Activated CD4-positive, alpha-beta T cell treated with anti-CD3 and anti-CD28 coated beads, Interleukin-2, amount 50 U/mL, for 4 hours (primary cell): ENCODE measurements at places on chromosomes 3 and 15.

GRCh38 chr15:51625236-51625635 is 2.7 kb upstream of the DMXL2 start:
- no peak for DNase-seq

DNA sequence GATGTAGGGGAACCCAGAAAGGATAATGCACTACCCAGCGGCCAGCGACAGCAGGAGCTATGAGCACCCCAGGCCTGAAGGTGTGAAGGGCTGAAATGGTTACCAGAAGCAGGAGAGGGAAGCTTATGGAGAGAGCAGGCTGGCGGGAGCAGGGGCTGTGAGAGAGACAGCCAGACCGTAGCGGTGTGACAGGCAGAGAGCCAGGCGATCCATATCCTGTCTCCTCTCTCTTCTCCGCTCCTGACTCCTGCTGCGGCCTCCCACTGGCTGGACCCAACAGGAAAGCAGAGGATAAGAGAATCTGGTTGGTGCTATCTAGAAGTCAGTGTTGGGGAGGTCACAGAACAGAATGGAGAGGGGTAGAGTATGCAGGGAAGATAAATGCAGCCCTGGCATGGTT is 49.9 kb downstream of the BTD start:
- DNase-seq, result no peak

GRCh38 chr15:33169625-33170024 is 24.9 kb downstream of the FMN1 start:
- DNase-seq, result no peak

DNA sequence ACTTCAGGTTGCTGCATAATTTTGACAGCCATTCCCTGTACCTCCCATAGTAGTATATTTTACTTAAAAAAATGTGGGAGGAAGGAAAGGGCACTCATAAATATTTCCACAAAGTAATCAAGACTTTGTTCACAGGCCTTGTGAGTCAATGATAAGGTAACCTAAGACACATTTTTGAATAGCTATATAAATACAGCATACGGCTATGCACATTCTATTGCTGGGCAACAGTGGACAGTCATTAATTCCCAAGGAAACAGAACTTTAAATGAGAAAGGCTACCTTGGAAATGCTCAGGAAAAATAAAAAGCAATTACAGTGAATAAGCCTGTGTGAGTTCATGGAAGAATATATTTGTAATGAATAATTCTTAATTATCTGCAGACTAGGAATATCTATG is 144.0 kb downstream of the CADM2 start:
- DNase-seq, result no peak

GRCh38 chr3:173737167-173737808 is 339.7 kb downstream of the NLGN1 start:
- DNase-seq, result no peak

DNA sequence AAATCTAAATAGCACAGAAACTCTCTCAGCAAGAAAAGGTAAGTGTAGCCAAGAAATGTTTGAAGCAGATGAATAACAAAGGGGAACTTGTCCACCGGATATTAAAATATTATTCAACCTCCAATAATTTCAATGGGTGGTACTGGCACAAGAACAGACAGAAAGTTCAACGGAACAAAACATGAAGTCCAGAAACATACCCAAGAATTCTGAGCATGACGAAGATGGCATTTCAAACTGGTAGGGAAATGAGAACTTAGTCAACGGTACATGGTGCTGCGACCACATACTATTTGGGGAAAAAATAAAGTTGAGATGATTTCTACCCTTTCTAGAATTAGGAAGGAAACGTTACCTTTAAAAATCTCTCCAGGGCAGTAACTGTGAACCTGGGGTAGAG is 5.5 kb downstream of the CHSY1 start:
- no peak for DNase-seq

GRCh38 chr3:7651274-7651673 is 790.4 kb downstream of the GRM7 start:
- no peak for DNase-seq

DNA sequence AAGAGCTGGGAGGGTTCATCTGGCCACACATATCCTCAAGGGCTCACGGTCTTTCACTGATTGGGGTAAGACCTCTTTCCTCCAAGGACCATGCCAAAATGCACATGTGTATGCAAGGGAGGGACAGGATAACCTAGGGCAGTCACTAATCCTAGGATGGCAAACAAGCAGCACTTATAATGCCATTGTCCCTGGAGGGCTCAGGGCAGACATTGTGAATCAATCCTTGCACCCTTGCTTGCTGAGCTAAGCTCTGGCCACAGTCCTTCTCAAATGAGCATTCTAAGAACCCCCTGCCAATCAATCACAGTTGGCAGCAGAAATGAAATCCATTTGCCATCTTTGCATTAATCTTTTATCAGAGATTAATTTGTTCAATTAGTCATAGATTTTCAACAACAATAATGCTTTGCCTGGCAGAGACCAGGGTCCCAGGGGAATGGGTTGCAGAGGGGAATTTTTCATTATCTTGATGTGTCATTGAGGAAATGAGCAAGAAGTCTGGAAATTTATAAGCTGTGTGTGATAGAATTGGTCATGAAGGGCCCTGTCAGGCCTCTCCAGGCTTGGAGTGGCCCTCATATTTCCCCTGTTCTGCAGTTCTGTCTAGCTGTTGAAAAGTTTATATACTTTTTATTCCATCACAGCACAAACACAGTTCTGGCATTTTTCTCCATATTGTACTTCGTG is 57.2 kb upstream of the KY start:
- no peak for DNase-seq

- no peak for DNase-seq
Measured at GRCh38 chr15:73948982-73949381, 22.7 kb downstream of the LOXL1 start.

- no peak for DNase-seq
Measured at GRCh38 chr3:185406121-185406620, 43.2 kb downstream of the MAP3K13 start.

DNA sequence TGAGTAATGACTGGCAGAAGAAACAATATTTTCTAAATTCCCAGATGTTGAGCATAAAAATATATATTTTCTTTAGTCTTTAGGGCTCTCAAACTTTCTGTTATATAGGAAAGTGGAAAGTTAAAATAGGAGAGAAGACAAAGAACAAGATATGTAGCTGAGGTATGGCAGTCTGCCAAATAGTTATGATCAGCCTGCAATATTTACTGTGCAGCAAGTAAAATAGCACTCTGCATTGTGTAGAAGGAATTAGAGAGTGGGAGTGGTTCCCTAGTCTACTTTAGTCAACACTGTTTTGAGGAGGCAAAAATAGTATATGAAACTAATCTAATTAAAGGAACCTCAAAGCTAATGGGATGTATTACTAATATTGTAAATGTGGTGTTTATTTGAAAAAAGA is 978.1 kb upstream of the ALCAM start:
- DNase-seq, result no peak

DNA sequence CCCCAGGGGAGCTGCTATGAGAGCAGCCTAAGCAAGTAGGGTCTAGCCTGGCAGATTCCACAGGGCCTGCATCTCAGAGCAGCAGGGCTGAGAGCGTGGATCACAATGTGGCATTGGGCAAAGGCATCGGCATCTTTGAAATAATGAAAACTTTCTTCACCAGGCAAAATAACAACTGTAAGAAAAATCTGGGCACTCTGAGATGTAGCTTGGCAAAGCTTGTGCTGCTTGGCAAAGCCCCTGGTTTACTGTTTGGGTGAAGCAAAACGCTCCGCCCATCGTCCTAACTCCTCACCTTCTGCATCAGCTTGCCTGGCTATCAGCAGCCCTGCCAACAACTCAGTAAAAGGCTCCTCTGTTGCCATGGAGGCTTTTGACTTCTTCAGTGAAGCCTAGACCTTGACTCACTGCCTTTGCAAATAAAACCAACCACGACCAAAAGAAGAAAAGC is 212.8 kb upstream of the EIF1B start:
- no peak for DNase-seq

- no peak for DNase-seq
Measured at GRCh38 chr3:114558271-114558670, 264.4 kb downstream of the TIGIT start.

- no peak for DNase-seq
Measured at GRCh38 chr3:171435143-171435542, 25.1 kb downstream of the TNIK start.

GRCh38 chr15:83064859-83065258 is 2.2 kb downstream of the BTBD1 start:
- no peak for DNase-seq

- DNase-seq, result no peak
Measured at GRCh38 chr3:114519415-114519814, 225.6 kb downstream of the TIGIT start.
